ENCODE measurements at places on chromosomes 2 and 18. TPM values are rescaled to one million over a fixed set of nuclear protein-coding genes. Genes with fewer than 3 reads are reported as not detected.

IL1R1 gene
- 55.7 TPM for total RNA-seq

DNAJC5G gene
- total RNA-seq, result not detected

CENPA gene
- total RNA-seq, result 49.1 TPM

HAAO gene
- not detected for total RNA-seq

SERPINB10 gene
- total RNA-seq, result not detected

M1AP gene
- total RNA-seq, result not detected

SMAD2 gene
- 57.4 TPM for total RNA-seq

ANO7 gene
- 1.6 TPM for total RNA-seq

ZBTB7C gene
- total RNA-seq, result 0.27 TPM

SGPP2 gene
- 0.81 TPM for total RNA-seq

PDE11A gene
- 0.43 TPM for total RNA-seq
